ENCODE measurements at places on chromosomes 11 and 22.

DNA sequence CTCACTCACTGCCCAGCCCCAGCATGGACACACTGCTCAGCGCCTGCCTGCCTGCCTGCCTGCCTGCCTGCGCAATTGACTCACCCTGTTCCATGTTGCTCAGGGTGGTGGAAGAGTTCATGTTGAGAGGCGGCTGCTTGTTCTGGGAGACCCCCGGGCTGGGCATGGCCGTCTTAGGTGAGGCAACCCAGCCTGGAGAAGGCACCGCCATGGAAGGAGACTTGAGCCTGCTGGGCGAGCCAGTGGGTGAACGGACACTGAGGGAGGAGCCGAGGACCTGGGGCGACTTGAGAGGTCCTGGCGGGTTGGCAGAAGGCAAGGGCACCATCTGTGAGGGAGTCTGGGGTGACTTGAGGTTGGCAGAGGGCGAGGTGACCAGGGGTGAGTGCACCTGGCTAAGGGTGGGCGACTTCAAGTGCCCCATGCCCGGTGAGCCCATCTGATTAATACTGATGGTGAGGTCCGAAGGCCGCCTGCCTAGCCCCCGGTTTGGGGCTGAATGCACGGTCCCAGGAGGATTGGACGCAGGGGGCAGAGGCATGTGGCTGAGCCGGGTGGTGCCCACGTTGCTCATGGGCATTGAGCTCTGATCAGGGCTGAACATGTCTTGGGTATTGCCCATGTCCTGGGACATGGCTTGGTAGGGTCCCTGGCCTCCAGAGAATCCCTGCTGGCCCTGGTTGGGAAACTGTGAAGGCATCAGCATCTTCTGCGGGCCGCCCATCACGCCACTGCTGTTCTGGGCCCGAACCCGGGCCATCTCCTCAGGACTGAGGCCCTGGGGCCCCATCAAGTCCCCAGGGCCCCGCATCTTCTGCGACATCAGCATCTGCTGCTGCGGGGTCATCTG lies 17.1 kb downstream of the CXCR5 start:
- DNase-seq = no peak

GRCh38 chr11:126082251-126083109 lies 19.8 kb upstream of the CDON start:
- no peak for DNase-seq

DNA sequence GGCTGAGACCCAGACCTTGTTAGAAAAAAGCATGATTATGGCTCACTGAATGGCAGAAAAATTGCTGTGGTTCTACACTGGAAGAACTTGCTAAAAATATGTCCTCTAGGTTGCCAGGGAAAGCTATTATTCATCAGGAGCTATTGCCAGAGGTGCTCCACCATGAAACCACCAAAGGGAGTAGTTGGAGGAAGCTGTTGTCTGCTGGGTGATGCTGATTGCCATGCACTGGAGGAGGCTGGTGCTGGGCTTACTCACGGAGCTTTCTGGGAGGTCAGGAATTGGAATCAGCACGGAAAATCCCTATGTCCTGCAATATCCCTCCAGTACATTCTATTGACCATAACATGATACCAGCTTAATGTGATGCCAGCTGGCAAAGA lies 199.6 kb upstream of the ZBED5 start:
- DNase-seq = no peak

GRCh38 chr22:17375914-17376614 lies 6.8 kb downstream of the CECR2 start:
- no peak for DNase-seq

- DNase-seq = no peak
Observed at GRCh38 chr11:33899400-33900037, 7.6 kb upstream of the LMO2 start.

DNA sequence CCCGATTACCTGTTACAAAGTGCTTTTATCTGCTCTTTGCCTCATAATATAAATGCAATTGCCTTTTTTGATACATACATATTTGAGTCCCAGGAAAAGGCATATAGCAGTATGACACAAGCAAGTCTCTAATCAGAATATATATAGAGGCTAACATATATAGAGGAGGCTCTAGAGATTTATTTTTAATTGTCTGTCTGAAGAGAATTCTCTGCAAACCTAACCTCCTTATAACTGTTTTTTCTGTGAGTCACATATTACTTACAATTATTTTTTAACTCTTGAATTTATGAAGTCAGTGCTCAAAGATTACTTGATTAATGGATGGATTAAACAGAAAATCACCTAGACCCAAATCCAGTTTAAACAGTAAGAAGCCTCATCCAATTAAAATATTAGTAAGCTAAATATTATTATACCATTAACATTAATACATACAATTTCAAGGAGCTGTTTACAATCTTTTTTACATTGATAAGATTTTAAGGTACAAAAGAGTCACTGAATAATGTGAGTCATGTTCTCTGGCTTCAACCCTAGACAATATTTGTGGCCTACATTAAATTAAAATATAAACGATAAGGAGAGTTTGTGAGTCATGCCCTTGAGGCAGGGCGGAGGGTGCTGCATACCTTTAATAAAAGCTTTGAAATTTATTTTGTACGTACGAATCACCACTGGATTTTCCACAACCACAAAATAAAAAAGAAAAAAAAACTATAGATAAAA lies 19.2 kb upstream of the MMP13 start:
- no peak for DNase-seq

DNA sequence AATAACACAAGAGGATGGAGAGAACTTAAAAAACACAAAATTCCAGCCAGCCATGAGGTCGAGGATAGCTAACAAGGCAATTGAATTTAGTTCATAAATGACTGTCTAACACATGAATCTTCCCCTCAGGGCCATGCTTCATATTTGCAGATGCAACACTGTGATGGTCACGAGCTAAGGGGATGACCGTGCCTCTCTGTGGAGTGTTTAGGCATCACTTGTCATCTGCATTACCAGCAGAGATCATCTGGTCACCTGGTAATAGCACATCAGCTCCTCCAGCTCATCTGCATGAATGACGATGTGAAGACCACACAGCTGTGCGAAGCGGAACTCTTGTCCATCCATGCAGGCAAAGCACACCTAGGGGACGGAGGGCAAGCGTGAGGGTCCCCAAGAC lies 20.9 kb upstream of the SLC25A1 start:
- DNase-seq = no peak

DNA sequence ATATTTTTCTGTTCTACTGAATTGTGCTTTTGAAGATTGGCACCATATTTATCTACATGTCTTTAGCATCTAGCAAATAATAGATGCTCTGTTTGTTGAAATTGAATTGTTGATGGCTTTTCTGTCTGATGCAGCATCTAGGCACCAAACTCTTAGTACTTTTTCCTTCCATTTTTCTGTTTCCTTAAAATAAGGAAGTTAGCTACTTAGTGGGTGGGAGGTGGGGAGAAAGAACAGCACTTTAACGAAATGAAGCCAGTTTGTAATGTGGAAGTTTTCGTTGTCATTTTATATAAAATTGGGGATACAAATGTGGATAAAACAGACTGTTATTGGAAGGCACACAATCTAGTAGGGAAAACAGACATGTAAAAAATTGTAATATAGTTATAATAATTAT lies 76.6 kb downstream of the HIPK3 start:
- DNase-seq = no peak

DNA sequence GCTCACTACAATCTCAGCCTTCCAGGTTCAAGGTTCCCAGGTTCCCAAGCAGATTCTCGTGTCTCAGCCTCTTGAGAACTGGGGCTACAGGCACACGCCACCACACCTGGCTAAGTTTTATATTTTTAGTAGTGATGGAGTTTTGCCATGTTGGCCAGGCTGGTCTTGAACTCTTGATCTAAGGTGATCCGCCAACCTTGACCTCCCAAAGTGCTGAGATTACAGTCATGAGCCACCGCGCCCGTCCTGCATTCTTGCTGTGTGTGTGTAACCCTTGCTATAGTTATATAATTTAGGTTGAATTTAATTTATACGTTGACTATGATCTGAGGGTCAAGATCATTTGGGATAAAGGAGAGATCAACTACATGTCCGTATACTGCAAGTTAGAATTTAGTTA lies 29.3 kb upstream of the ROBO3 start:
- no peak for DNase-seq

- no peak for DNase-seq
Observed at GRCh38 chr11:73648571-73649046, 2.2 kb downstream of the PLEKHB1 start.

DNA sequence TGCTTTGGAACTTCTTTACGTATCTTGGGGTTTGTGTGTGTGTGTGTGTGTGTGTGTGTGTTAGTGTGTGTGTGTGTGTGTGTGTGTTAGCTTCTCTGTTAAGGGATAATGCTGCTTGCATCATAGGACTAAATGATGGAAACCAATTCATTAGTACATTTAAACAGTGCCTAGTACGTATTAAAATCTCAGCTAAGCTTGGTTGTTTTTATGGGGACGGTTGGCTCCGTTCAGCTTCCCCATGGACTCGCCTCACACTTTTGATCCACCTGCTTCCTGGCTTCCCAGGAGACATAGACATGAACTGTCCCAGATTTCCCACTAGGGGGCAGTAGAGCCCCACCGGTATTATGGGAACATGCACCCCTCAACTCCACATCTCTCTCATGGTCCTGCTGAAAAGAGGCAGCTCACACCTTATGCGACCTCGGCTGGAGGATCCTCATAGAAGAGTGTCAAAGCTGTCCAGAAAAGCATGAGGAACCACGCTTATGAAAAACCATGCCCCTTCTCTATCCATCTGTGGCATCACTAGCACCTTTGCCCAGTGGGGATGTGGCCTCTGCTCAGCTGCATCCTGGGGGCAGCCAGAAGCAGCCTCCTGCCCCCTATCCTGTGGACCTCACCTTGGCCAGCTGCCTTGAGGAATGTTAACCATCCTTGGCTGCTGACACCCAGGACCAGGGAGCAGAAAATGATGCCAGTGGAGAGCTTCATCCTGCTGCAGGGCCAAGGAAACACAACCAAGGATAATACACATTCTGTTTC lies 9.7 kb upstream of the SAAL1 start:
- DNase-seq = peak; percentile 15

- DNase-seq = peak; percentile 48
Observed at GRCh38 chr11:66100272-66101065, 30.4 kb downstream of the PACS1 start.

DNA sequence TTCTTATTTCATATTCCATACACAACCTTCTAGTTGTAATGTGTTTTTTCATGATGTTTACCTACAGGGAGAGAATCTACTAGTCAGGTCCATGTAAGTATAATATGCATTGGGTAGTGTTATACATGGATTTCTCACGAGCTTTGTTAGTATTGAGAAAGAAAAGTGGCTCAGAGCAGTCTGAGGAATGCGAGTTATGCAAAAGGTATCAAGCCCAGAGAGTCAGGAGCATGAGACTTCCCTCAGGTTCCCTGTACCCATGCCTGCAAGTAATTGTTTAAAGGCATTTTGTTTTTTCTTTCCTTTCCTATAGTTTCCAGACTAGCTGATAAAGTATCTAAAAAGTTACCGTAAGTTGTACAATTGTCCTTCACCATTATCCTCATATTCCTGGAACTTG lies 66.1 kb downstream of the STK33 start:
- DNase-seq = no peak

DNA sequence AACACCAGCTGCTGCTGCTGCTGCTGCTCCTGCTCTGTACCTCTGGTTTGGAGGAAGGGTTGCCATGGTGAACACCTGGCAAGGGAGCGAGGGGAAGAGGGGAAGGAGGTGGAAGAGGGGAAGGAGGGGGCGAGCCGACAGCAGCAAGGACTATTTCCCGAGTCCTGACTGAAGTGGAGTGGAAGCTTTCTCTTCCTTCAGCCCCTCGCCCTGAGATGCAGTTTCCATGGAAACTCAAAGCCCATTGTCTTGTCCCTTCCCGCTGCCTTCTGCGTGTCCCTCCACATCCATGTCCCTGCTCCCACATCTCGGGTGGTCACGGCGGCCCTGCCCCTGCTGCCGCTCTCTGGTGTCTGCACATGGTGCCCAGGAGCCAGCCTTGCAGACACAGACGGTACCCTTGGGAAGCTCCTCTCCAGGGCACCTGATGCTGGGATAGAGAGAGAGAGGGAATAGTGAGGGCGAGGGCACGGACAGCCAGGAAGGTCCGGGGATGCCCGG lies 28.6 kb downstream of the FAM83F start:
- no peak for DNase-seq

GRCh38 chr11:19669511-19669910 lies 43.1 kb upstream of the NAV2 start:
- DNase-seq = no peak

DNA sequence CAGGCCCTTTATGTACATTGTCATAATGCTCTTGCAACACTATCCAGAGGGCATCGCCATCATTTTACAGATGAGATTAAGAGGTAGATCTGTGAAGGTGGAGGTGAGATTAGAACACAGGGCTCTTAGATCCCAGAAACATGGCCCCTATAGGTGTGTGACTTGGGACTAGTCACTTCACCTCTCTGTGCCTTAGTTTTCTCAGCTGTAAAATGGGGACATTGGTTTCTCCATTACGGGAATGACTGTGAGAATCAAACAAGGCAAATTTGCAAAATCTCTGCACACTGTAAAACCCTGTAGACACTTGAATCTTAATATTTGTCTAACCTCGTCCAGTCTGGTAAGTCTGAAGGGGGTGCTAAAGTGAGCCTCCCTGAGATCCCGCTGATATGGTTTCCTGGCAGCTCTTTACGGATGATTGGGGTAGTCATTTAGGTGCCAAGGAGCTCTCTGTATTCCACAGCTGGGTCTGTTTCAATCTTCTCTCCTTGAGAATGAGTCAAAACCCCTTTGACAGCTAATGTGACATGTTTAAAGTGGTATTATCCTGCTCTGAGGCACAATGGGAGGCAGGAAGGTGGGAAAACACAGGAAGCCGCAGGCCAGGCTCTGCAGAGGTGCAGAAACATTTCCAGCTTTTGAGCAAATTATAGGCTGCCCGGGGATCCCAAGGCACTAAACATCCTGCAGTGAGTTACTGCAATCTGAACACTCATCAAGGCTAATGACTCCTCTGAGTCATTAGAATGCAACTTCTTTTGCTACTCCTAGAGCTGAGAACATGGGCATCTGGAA lies 140.8 kb downstream of the CCDC81 start:
- no peak for DNase-seq

- DNase-seq = no peak
Observed at GRCh38 chr22:39142088-39142680, 10.3 kb downstream of the CBX7 start.

DNA sequence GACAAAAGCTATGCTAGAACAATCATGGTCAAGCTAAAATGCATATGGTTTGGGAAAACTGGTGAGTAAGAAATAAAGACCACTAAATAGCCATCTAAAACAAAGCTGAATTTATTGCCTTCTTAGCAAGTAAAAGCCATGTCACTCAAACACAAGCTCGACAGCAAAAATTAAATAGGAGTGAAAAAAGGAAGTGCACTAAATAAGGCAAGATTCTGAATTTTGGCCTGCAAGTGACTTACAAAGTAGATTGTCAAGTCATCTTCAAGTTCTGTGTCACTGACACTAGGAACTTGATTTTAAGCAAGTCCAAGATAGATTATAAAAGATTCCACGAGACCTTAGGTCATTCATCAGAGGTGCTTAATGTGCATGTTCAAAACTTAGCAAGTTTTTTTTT lies 27.4 kb downstream of the TUG1 start:
- no peak for DNase-seq

DNA sequence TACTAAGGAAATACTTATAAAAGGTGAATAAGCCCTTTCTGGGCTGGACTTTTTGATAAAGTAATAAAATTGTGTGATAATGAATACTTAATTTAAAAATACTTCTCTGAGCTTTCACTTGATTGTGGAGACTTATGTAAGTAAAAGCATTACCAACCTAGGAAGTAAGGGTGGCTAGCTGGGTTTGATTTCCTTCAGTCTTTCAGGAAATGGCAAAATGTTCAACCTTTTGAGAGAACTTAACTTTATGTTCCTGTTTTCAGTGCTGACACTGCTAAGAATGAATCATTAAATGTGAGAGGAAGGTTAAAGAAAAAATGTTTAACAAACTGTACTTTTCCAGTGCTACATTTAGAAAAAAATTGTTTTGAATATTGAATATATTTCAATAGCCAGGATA lies 900.3 kb downstream of the METTL15 start:
- no peak for DNase-seq

Measured in activated CD8-positive, alpha-beta memory T cell treated with anti-CD3 and anti-CD28 coated beads for 1 hour (primary cell).